ENCODE measurements at places on chromosomes 12 and 14. TPM values are rescaled to one million over a fixed set of nuclear protein-coding genes. Genes with fewer than 3 reads are reported as not detected.

The TBC1D30 gene
- 0.55 TPM for total RNA-seq

DNA sequence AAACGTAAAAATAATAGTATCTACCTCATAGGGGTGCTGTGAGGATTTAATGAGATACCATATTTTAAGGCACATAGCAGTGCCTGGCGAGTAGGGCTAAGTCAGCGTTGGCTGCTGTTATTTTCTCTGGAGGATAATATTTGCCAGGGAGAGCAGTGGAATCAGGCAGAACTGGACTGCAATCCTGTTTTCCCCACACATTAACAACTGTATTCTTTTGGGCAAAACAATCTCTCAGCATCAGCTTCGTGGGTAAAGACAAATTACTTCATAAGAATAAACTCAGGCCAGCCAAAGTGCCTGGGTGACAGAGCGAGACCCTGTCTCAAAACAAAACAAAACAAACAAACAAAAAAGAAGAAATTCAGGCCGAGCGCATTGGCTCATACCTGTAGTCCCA, 29.7 kb upstream of the ATP2A2 start:
- DNase-seq, result no peak

GRCh38 chr12:120413901-120414695, 23.8 kb upstream of the COX6A1 start:
- peak; percentile 37 for DNase-seq

GRCh38 chr14:64815257-64815656, 64.5 kb downstream of the SPTB start:
- no peak for DNase-seq

DNA sequence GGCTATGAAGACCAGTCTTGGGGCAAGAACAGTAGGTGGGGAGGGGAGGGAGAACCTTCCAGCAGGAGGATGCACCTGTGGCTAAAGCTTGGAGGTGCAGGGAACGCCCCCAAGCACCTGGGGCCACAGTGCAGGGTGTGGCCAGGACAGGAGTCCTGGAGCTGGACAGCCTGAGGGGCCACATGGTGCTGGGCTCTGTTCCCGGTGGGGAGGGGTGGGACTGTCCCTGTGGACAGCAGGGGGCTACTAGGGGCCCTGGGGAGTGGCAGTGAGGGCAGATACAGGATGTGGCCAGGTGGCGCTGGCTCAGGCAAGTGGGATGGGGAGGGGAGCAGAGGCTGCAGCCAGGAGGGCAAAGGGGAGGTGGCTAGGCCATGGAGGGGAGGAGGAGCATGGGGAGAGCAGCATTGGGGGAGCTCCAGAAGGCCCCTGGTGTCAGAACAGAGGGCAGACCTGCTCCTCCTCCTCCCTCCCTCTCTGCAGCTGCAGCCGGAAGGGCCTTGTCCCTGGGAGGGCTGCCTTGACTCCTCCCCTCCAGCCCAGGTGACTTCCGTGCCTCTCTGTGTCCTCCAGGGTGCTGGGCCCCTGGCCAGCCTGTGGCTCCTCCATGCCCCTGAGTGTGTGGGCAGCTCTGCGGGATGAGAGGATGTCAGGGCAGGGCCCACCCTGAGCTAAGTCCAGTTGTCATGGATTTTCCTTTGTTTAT, 68.4 kb upstream of the DLK1 start:
- no peak for DNase-seq

DNA sequence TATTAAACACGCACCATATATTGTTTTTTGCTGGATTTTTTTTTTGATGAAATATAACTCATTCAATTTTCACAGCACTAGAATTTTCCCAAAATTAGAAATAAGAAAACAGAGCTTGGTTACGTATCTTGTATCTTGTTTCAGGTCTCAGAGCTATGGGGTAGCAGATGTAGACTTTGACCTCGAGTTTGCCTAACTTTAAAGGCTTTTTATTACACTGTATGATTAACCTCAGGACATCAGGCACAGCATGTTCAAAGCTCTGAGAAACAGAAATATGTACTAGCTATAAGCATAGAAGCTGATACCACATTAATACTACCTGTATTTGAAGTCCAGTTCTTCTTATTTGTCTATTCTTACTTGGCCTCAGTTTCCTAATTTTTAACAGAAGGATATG, 171.9 kb upstream of the KITLG start:
- DNase-seq, result no peak

The TAS2R19 gene
- 1.2 TPM for total RNA-seq

The PAH gene
- not detected for total RNA-seq

GRCh38 chr12:28027328-28027727, 54.8 kb upstream of the PTHLH start:
- no peak for DNase-seq

DNA sequence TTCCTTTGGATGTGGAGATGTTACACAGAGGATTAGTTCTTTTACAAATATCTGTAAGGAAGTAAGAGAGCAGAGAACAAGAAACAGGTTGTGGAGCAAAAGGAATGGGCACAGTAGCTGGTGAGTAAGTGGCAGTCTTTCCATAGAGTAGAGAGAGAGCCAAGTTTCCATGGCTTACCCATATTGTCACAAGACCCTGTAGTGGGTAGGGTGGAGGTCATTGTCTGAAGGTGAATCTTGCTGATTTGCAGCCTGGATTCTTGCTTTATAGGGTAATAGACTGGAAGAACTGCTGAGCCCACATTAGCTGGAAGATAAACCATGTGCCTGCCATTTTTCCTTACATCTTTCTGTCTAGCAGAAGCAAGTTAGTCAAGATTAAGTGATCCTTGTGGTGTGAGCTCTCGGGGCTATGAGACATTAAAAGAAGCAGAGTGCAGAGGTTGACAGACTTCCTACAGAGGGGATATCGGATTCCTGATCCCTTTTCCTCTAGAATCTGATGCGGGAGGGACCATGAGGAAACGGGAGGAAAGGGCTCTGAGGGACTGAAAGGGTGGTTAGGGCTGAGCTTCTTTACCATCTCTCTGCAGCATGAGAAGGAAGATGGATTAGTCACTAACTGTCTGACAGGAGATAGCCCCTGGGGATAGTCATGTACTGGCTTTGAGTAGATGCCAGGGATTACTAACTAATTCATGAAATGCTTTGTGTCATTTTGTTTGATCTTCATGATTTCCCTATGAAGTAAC, 44.0 kb upstream of the LRTM2 start:
- DNase-seq, result no peak

GRCh38 chr14:62592877-62593276, 452.4 kb downstream of the KCNH5 start:
- DNase-seq, result no peak

The DENR gene
- 28.9 TPM for total RNA-seq

- DNase-seq, result peak; percentile 36
Measured at GRCh38 chr14:49992901-49993339, 100.0 kb downstream of the ARF6 start.

The CD163 gene
- total RNA-seq, result 7.7 TPM

GRCh38 chr14:96038920-96039632, at the start of gene C14orf132:
TSS of gene C14orf132 (plus strand) at chr14:96039362. CDS start at chr14:96039501, 139 bp downstream.
- DNase-seq, result peak; percentile 57

GRCh38 chr12:54463484-54463883, 9.9 kb downstream of the GTSF1 start:
- no peak for DNase-seq
